NCI-H1930 (cell line): ENCODE measurements at places on chromosomes 5 and 9.

DNA sequence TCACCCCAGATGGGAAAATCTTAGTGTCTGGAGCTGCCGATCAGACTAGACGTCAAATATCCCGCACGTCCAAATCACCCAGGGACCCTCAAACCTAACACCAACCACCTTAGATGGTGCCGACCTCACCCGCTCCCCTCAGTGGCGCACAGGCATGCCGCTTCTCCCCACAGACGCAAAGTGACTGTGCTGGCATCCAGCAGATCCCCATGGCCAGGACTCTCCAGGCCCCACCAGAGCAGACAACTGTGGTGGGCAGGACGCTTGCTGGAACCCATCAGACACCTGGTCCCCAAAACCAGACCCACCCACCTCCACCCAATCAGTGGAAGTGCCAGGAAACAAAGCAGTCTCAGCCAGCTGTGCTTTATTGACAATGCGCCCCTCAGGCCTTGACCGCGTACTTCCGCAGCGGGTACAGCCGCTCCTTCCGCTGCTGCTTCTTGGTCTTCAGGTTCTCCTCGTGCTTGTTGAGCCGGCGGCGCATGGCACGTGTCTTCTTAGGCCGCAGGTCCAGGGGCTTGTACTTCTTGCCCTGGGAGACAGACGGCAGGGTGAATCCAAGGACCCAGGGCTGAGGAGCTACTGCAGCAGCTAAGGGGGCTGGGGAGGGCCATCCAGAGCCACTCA lies 4.1 kb downstream of the RPL35 start:
- no peak for DNase-seq

DNA sequence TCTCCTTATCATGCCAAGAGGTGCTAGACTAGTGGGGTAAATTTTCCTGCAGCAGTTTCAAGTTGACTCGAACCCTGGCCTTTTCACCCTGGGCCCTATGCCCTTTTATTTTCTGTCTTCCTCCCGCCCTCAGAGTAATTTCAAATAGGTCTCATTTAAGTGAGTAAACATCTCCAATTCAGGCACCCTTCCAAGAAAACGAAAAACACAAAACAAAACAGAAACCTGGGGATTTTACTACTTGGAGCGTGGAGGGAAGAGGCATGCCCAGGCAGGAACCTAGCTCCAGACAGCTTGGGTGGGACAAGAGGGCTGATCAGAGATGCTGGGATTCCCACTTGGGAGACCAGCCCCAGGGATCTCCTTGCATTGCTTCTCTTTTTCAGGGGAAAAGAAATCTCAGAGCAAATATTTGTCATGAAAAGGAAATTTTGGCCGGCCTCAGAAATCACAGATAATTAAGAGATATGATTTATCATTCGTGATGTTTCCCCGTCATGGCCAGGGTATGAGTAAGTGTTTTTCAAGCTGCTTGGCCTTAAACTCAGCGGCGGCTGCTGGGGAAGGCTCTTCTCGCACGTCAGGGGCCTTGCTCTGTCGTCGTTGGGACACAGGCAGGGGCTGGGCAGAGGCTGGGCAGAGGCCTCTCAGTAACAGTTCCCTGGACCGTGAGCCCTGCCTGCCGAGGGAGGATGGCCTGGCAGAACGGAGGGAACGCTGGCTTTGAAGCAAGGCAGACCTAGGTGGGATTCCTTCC lies 248.6 kb upstream of the KLF4 start:
- DNase-seq, result no peak

- no peak for DNase-seq
These were observed 6.7 kb downstream of the DDX31 start for GRCh38 chr9:132663117-132663516.

DNA sequence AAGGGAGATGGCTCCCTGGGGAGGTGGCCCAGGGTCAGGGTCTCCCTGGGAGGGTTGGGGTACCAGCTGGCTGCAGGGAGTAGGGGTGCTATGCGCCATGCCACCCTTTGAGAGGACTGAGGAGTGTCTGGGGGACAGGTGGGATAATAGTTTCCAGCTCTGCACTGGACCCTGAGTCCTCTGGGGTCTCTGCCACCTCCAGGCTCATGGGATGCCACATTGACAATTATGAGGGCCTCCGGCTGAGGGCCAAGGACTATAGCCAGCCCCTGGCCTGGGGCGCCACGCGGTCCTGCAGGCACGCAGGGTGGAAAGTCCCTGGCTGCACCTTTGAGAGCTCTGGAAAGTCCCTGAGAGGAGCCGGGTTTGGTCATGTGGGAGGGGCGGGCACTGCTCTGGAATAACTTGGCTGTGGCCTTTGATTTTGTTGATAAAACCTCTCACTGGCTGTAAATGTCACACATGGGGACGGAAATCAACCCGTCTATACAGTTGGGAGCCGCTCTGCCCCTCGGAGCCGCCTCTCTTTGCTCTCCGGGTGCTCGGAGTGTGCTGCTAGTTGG lies 16.0 kb downstream of the TRAF2 start:
- no peak for DNase-seq

DNA sequence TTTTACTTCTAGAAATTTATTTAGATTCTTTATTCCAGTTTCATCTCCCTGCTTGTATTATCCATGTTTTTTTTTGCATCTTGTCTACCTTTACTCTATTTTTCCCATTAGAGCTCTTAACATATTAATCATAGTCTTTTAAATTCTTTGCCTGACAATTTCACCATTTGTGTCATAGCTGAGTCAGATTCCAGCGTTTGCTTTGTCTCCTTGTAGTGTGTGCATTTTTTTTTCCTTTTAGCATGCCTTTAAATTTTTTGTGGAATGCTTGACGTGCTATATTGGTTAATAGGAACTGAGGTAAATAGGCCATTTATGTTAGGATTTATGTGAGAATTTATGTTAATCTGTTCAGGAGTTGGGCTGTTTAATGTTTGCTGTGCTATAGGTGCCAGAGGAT lies 41.8 kb upstream of the NFIL3 start:
- DNase-seq, result no peak

DNA sequence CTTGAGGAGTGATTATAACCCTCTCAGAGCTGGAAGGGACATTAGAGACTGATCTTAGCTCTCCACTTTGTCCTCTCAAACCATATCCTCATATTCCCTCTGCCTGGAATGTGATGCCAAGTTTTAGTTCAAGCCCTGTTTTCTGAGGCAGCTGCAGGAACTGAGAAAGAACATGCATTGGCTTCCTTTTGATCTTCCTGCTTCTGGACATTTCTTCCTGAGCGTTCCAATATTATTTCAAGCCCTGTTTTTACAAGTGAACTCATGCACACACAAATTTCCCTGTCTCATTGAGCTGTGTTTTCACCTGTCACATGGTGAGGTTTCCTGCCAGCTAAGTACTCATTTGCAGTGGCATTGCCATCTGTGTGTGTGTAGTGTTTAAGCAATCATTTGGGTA lies 17.0 kb downstream of the FOCAD start:
- DNase-seq, result no peak

DNA sequence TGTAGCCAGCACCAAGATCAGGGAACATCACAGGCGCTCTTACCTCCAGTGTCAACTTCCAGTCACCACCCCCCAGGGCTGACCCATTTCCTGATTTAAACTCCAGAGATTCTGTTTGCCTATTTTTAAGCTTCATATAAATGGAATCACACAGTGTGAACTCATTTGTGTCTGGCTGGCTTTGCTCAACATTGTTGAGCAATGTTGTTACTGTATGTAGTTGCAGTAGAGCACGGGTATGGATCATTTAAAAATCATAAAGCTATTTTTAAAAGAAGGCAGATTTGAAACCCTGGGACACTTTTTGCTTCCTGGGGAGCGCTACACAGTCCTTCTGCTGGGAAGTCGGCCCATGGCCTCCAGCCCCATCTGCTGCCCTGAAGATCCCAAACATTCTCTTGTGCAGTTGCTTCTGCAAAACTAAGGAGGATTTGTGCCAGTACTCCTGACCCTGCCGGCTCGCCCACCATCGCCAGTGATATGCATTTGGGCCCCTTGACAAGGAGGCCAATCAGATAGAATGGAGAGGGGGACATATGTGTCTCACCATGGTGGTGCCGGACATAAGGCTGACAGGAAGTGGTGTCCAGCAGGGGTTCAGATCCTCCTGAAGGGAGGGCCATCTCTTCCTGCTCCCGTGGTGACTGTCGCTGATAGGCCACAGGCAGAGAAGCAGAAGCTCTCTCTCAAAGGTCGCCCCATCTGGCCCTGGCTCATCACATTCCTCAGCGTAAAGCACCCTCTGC lies 13.3 kb downstream of the DCANP1 start:
- no peak for DNase-seq

- DNase-seq, result no peak
These were observed 90.2 kb upstream of the PARP8 start for GRCh38 chr5:50576265-50576664.

GRCh38 chr9:16410601-16411280 lies 459.7 kb downstream of the BNC2 start:
- DNase-seq, result no peak

DNA sequence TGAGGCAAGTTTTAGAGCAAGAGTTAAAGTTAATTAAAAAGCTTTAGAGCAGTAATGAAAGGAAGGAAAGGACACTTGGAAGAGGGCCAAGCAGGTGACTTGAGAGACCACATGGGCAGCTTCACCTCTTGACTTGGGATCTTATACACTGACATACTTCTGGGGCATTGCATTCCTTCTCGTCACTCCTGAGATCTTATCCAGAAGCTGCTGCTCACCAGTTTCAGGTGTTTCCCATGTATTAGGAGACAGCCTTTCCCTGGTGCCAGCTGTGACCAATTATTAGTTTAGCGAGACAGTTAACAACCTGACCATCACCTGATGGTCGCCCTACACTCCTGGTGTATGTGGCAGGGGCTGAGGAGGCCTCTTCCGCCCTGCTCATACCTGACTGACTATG lies 382.1 kb downstream of the KDM4C start:
- no peak for DNase-seq

DNA sequence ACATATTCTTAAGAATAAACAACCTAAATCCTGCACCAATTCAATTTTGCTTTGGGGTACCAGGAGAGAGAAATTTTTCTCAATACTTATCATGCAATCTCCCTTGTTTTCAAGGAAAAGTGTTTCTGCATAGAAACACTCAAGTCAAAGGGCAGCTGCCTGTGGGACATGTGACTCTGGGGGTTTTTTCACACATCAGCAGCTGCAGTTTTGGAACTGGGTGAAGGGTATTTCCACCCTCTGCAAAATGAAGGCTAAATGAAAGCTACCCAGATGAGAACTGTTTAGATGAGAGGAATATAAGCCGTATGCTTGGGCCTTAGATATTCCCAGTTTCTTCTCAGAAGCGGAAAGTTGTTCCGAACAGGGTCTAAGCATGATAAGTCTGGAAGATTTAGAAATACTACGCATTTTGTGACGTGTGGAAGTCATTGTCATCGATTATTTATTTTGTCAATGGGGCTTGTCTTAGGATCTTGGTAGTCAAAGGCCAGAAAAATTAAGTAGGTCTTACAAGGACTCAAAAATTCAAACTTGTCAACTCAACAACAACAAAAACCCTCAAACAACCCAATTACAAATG lies 64.3 kb upstream of the BOD1 start:
- DNase-seq, result no peak

DNA sequence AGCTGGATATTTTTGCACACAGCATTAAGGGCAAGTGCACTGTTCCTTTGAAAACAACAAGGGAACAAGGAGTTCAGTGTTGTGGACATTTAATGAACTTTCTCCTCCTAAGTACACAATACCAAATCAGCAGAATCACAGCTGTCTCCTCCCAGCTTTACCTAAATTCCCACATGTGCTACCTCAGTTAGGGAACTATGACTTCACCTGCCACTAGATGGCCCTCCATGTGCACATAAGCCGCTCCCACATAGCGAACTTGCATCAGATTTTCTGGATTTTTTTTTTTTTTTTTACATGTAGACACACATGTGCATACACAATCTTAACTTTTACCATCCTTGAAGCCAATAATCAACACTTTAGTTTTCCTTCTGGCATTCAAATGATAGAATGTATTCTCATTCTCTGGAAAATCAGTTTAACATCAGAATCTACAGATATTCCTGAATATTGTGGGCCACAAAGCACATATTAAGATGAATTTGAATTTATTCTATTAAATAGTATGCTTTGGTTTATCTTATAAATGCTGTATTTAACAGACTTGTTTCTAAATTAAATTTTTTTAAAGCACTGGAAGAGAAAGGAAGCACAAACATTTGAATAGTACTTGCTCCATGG lies 123.6 kb downstream of the PALM2AKAP2 start:
- peak; percentile 51 for DNase-seq

DNA sequence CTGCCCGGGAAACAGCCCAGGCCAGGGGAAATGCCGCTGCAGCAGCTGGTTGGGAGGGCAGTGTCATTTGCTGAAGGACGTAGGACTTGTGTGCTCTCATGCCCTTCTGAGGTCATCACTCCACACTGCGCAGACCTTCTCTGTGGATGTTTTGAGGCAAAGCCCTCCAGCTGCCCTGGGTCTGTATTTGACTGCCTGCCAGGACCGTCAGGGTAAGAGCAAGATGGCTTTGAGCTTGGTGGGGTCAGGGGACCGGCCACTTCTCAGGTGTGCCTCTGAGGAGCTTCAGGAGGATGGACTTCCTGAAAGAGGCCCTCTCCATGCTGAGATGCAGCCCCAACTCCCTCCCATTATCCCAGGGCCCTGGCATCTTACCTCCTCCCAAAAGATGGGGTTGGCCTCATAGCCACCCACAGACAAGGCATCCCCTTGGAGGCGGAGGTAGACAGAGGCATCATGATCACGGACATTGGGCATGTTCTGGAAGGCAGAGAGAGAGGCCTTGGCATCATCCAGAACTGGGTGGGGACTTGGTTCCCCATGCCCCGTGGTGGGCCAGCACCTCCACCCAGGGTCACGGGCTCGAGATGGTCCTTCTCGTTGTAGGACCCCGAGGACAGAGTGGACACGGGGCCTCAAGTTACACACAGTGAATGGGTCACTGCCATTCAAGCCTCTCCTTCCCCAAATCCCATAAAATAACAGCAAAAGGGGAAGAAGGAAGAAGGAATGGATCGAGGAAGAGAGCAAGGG lies 19.4 kb downstream of the SARDH start:
- no peak for DNase-seq

GRCh38 chr5:116521173-116521872 lies 53.3 kb downstream of the SEMA6A start:
- no peak for DNase-seq

- DNase-seq, result no peak
These were observed 29.8 kb downstream of the ELP1 start for GRCh38 chr9:108904161-108904560.

DNA sequence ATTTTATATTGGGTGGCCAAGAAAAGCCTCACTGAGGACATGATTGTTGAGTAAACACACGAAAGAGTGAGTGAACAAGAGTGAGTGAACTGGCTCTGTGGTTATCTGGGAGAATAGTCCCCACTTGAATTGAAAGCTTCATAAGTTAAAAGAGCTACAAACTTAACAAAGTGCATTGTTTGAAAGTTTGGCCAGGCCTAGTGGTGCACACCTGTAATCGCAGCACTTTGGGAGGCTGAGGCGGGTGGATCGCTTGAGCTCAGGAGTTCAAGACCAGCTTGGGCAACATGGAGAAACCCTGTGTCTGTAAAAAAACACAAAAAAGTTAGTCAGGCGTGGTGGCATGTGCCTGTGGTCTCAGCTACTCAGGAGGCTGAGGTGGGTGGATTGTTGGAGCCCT lies 26.9 kb downstream of the SMC2 start:
- no peak for DNase-seq

GRCh38 chr9:76686756-76687155 lies 77.5 kb upstream of the PCA3 start:
- no peak for DNase-seq

- DNase-seq, result no peak
These were observed 212.3 kb upstream of the IRX4 start for GRCh38 chr5:2095011-2095410.

- DNase-seq, result peak; percentile 21
These were observed 11.9 kb upstream of the SRFBP1 start for GRCh38 chr5:121949885-121950284.

GRCh38 chr9:134010310-134011173 lies 14.7 kb upstream of the BRD3OS start:
- DNase-seq, result no peak

- DNase-seq, result no peak
These were observed 17.1 kb downstream of the STC2 start for GRCh38 chr5:173310861-173311785.
